ENCODE measurements at places on chromosomes 3 and 15.

GRCh38 chr15:60751985-60752952 lies 273.3 kb upstream of the ICE2 start:
- DNase-seq: no peak

DNA sequence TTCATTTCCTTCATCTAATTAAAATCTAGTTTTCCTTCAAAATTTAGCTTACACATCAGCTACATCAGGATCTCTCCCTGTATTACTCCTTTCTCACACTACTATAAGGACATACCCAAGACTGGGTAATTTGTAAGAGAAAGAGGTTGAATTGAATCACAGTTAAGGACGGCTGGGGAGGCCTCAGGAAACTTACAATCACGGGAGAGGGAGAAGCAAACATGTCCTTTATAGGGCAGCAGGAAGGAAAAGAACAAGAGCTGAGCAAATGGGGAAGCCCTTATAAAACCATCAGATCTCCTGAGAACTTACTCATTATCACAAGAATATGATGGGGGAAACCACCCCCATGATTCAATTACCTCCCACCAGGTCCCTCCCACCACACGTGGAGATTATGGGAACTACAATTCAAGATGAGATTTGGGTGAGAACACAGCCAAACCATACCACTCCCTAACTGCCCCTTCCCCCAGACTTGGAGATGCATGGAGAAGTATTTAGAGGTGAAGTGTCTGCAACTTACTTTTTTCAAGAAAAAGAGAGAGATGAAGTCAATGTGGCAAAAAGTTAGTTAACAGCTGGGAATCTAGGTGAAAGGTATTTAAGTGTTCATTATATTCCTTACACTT lies 21.3 kb downstream of the PRTG start:
- DNase-seq: no peak

DNA sequence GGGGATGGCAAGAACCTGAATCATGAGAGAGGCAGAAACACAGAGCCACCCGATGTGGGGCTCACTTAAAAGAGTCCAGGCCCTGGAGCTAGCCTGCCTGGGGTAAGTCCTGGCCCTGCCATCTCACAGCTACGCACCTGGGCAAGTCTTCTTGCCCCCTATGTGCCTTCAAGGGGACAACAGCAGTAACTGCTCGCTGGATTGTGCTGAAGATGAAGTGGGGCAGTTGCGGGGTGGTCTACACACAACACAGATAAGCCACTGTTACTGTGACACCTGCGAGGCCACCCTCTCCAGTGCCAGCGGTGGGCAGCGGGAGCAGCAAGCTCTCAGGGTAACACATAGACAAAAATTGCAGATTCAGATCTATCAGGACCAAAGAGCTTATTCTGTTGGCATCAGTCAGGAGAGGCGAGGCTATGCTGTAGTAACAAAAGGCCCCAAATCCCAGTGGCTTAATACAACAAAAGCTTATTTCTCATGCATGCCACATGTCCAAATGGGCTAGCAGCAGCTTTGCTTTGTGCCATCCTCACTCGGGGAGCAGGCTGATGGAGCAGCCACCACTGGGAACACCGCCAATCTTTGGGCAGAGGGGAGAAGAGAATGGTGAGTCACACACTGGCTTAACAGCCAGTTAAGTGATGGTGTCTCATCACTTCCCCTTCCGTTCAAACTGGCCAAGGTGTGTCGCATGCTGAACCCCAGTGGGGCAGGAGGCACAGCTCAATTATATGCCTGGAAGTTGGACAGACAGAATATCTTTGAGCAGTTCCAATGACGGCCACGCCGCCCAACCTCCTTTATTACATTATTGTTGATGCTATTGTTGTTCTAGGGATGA lies 78.3 kb downstream of the WNT7A start:
- no peak for DNase-seq

DNA sequence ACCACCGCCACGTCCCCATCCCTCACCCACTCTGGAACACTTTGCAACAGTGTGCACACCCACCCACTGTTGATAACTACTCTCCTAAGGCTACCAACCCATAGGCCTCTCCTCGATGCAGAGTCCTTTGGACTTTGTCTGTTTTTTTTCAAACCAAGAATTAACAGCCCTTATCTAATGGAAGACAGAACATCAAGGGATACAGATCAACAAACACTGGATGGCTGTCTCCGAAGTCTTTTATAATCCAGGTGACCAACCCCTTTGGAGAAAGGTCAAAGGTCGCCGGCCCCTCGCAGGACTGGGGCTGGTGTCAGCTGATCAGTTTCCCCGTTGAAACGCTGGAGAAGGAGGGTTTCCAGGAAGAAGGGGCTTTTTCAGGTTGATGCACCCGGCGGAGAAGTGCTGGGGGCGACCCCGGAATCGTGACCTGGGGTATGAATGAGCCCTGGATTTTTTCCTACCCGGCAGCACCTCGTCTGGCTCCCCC lies 532 bp downstream of the B4GALT4 start:
- peak; percentile 15 for DNase-seq

GRCh38 chr3:170572665-170573253 lies 13.1 kb downstream of the SLC7A14 start:
- DNase-seq: no peak

DNA sequence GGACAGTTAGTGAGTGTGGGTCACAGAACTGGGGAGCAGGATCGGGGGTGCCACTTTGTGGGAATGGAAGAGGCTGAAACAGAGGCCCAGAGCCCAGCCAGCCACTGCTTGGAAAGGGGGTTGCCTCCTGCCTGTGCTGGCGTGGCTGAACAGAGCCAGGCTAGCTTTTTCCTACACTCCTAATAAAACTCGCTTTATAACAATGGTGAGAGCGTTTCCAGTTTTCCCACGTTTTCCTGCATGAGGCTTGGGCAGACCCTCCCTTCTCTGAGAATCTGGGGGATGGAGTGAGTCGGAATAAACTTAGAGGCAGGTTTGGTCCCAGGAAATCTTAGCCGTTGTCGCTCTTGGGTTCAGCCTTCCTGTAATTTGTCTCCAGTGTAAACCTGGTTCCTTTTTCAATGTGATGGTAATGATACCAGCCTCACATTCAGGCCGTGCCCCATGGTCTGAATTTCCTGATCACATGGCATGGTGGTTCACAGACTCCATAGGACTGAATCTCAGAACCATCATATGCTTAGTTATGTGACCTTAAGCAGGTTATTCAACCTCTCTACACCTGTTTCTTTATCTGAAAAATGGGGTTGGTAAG lies 6.5 kb upstream of the FGD5 start:
- no peak for DNase-seq

DNA sequence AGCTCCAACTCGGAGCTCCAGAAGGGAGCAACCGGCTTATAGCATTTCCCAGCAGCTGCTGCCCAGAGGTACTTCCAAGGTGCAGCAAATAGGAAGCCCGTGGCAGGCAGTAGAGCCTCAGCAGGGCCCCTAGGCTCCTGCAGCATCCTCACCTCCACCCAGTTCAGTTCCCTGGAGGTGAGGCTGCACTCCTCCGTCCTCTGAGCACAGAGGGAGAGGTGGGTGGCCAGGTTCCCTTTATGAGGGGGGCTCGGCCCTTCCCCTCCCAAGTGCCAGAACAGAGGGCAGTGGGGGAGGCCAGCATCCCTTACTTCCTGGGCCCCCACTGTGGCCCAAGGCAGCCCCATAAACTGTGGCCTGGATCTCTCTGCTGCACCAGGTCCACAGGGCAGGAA lies 150.2 kb downstream of the ATP10A start:
- DNase-seq: no peak

- DNase-seq: no peak
These were observed 13.5 kb downstream of the CCDC80 start for GRCh38 chr3:112627419-112627818.

DNA sequence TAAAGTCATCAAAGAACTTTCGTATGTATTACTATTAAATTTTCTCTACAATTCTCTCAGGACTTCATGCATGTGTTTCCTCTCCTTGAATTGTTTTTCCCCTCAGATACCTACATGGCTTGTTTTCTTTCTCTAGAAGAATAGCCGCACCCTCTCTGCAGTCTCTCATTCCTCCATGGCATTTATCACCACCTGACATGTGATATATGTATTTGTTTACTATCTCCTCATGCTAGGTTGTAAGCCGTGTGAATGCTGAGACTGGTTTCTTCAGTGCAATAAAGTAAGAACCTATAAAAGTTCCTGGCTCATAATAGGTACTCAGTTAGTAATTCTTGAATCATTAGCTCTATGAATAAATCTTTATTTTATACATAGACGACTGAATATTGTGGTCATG lies 149.2 kb downstream of the CNTN4 start:
- no peak for DNase-seq

DNA sequence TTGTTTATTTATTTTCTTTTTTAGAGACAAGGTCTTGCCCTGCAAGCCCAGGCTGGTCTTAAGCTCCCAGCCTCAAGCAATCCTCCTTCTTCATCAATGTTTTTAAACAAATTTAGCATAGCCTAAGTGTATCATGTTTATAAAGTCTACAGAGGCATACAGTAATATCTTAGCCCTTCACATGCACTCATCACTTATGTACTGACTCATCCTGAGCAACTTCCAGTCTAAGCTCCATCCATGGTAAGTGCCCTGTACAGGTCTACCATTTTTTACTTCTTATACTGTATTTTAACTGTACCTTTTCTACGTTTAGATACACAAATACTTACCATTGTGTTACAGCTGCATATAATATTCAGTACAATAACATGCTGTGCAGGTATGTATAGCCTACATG lies 860.0 kb downstream of the FHIT start:
- DNase-seq: no peak

All from CD4-positive, alpha-beta T cell treated with Interleukin-17A for 4 hours (primary cell).